ENCODE measurements at places on chromosomes 7 and 10.

DNA sequence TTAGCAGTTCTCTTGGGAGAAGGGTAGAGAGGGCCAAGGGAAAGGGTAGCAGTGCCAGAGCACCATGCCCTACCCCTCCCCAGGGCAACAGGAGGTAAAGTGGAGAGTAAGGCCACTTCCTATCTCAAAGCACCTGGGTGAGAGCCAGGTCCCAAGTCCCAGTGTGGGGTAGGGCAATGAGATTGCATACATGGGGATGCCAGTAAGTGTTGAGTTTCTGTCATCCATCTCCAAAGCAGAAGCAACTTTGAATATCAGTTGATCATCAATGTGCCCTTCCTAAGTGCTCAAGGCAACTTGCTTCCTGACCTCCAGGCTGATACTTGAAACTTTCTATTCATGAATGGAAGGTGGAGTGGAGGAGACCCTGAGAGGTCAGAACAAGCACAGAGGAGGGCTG is 2.2 kb upstream of the CAMK2G start:
- no peak for DNase-seq

DNA sequence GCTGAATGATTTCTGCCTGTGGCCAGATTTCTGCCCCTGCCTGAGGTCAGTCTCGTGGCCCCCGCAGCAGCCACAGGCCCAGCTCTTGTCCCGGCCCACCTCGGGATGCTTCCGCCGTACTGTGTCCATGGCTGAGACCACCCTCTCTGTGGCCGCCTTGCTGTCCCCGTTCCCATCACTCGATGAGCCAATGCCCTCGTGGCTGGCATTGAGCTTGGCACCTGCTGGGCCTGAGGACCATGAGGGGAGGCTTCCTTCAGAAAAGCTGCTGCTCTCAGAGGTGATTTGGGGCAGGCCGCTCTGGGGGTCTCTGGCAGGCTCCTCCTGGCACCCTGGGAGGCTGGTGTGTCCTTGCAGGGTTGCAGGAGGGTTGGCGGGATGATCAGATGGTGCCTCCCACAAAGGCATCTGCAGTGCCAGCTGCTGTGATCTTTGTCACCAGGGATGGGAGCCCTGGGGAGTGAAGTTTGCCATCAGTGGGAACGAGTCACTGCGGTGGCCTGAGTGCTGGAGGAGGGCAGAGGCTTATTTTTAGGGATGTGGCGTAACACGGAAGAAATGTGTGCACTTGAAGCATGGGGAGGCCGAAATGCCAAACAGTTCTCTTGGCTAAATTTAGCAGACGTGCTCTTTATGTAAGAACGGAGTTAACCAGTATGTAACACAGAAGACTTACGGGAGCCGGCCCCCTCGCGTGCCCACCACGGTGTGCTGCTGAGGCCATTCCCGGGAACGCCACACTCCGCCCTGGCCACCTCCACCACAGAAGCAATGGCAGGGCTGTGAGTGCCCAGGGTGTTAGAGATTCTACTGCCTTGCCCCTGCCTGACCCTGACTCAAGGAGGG is 47.7 kb downstream of the VIPR2 start:
- no peak for DNase-seq

DNA sequence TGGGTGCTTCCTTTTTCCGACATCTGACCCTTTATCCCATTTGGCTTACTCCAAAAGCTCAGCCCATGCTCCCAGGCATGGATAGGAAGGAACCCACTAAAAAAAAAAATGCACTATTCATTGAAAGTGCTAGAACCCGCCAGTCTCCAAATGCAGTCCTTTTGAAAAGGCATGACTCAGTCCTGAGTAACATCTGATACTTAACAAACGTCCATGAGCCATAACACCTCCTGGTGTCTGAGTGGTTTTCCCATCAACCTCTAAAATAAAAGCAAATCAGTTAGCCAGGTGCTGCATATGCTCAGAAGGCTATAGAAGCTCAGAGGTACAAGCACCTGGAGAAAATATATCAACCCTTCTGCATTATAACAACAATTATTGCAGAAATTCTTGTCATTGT is 45.0 kb upstream of the CACUL1 start:
- no peak for DNase-seq

GRCh38 chr7:101890749-101891523 is 73.5 kb downstream of the CUX1 start:
- no peak for DNase-seq

- no peak for DNase-seq
Observed at GRCh38 chr10:52284416-52285013, 29.6 kb upstream of the DKK1 start.

DNA sequence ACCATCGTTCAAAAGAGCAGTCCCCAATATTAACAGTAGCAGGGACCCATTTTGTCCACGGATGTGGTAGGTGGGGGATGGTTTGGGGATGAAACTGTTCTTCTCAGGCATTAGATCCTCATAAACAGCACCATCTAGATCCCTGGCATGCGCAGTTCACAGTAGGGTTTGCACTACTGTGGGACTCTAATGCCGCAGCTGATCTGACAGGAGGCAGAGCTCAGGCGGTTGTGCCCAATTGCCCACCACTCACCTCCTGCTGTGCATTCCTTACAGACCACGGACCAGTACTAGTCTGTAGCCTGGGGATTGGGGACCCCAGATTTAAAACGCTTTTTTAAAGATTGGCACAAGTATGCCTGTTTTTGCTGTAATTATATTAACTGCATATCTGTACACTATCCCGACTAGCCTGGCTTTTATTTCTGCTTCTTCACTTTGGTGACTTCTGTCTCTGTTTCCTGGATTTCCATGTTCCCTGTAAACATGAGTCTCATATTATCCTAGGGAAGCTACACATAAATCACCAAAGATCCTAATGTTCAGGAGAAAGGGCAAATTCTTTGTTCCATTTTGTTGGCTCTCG is 163.3 kb upstream of the AKR1E2 start:
- DNase-seq = no peak
